Metanephros (tissue), 2 donors: ENCODE measurements at places on chromosomes 1 and 21. TPM values are rescaled to one million over a fixed set of nuclear protein-coding genes. Genes with fewer than 3 reads are reported as not detected.

Gene MORC3
- total RNA-seq, result 45.9 TPM

Gene CELF3
- total RNA-seq, result 0.18 TPM

Gene ACTL8
- not detected for total RNA-seq

Gene ADGRL4
- 26.0 TPM for total RNA-seq

Gene ZNF124
- total RNA-seq, result 160 TPM

Gene CDC7
- 13.3 TPM for total RNA-seq

Gene EPHB2
- total RNA-seq, result 20.8 TPM

Gene CD247
- 1.3 TPM for total RNA-seq

Gene PAQR6
- total RNA-seq, result 1.9 TPM

Gene TCHHL1
- not detected for total RNA-seq

Gene CLCA4
- not detected for total RNA-seq

Gene DCDC2B
- total RNA-seq, result not detected

Gene SYNC
- total RNA-seq, result 9.3 TPM

Gene RPRD2
- 21.1 TPM for total RNA-seq

Gene WDR64
- not detected for total RNA-seq

Gene MCOLN3
- 5.3 TPM for total RNA-seq

Gene MIS18A
- total RNA-seq, result 10.5 TPM

Gene PCSK9
- 2.2 TPM for total RNA-seq

Gene NTNG1
- total RNA-seq, result 14.3 TPM

Gene PGBD5
- total RNA-seq, result 5.3 TPM

Gene GPR37L1
- total RNA-seq, result 0.06 TPM

Gene AQP10
- 0.12 TPM for total RNA-seq

Gene F13B
- total RNA-seq, result not detected

Gene PCBP3
- 1.5 TPM for total RNA-seq

Gene FALEC
- total RNA-seq, result not detected

Gene RXRG
- total RNA-seq, result 9.2 TPM

Gene TRIM67
- 0.47 TPM for total RNA-seq

Gene RHEX
- 1.1 TPM for total RNA-seq

Gene SIKE1
- total RNA-seq, result 84.3 TPM

Gene GPR89A
- total RNA-seq, result 30.6 TPM

Gene SPATA21
- not detected for total RNA-seq

Gene C4BPA
- total RNA-seq, result 0.76 TPM

Gene ELK4
- total RNA-seq, result 16.4 TPM

Gene EXO1
- 4.1 TPM for total RNA-seq

Gene GPR157
- 2.9 TPM for total RNA-seq

Gene RIPPLY3
- 0.99 TPM for total RNA-seq

Gene MIXL1
- not detected for total RNA-seq

Gene TMEM125
- total RNA-seq, result 9.1 TPM

Gene NHLH1
- not detected for total RNA-seq

Gene SYCP1
- not detected for total RNA-seq

Gene CAMK1G
- total RNA-seq, result 2.7 TPM

Gene USH2A
- 0.53 TPM for total RNA-seq

Gene S100A7
- not detected for total RNA-seq

Gene LCA5L
- total RNA-seq, result 2.0 TPM

Gene KIF14
- 3.6 TPM for total RNA-seq

Gene AGMAT
- 20.6 TPM for total RNA-seq

Gene C1orf56
- total RNA-seq, result 5.5 TPM

Gene FCGR1A
- 6.2 TPM for total RNA-seq

Gene WNT2B
- 8.5 TPM for total RNA-seq

Gene AGL
- total RNA-seq, result 47.8 TPM

Gene GPR61
- 0.35 TPM for total RNA-seq

Gene CHODL
- total RNA-seq, result 42.3 TPM

Gene OR2L8
- not detected for total RNA-seq

Gene PRKAB2
- 20.7 TPM for total RNA-seq

Gene MYOG
- total RNA-seq, result 32.3 TPM

Gene SPRR3
- 0.58 TPM for total RNA-seq

Gene LMOD1
- total RNA-seq, result 12.6 TPM

Gene FMO5
- 5.1 TPM for total RNA-seq
